ENCODE measurements at places on chromosomes 4 and X. TPM values are rescaled to one million over a fixed set of nuclear protein-coding genes. Genes with fewer than 3 reads are reported as not detected.

- no peak for DNase-seq
Measured at GRCh38 chrX:119669424-119670037, 23.4 kb downstream of the SEPTIN6 start.

DNA sequence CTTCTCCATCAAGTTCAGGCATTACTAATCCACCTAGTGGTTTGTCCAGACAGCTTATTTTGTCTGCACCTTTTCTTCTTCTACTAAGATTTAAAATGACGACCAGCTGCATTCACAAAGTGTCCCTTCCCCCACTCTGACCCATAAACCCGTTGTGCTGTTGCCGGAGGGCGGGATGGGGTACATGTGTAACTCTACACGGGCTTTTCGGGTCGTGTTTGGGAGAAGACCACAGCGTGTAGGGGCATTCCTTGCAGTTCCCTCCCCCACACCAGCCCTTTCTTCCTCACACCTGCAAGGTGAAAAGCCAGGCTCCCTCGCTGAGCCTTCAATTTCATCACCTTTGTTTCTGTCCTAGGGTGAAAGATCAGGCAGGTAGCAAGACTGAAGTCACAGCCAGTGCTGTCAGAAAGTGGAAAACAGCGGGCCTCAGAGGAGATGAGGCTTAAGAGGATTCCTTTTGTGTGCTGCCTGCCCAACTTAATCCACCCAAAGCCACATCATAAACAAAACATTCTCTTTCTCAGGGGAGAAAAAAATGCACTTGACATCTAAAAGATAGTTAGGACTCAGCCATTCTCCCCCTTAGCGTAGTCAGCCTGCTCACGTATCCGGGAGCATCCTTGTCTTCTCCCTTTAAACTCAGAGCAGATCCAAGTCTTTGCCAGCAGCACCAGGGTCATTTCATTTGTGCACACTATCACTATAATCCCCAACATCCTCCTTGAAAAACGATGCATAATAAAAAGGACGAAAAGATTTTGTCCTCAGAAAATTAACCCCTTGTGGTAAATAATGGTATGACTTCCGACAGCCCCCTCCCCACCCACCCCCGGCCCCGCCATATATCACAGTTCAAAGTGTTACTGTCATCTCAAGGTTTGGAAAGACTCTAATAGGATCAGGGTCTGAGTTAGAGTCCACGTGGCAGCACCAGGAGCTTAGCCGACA lies 599.0 kb downstream of the RAB28 start:
- DNase-seq = no peak

DNA sequence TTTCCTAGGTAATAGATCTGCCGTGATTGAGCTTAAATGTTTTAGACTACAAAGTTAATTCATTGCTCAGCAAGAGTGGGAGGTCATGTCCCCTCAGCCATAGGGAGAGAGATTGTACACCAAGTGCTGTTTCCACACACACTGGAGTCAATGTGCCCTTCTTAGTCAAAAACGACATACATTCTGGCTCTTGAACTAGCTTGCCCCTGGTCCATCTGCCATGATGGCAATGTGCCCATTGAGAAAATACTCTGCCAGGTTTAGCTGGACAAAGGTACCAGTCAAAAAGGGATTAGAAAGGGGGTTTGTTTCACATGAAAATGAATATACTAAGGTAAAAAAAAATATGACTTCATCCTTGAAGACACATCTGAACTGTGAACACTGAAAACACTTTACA lies 377.1 kb upstream of the ADGRL3 start:
- DNase-seq = no peak

Gene UGT2B15
- not detected for polyA plus RNA-seq

DNA sequence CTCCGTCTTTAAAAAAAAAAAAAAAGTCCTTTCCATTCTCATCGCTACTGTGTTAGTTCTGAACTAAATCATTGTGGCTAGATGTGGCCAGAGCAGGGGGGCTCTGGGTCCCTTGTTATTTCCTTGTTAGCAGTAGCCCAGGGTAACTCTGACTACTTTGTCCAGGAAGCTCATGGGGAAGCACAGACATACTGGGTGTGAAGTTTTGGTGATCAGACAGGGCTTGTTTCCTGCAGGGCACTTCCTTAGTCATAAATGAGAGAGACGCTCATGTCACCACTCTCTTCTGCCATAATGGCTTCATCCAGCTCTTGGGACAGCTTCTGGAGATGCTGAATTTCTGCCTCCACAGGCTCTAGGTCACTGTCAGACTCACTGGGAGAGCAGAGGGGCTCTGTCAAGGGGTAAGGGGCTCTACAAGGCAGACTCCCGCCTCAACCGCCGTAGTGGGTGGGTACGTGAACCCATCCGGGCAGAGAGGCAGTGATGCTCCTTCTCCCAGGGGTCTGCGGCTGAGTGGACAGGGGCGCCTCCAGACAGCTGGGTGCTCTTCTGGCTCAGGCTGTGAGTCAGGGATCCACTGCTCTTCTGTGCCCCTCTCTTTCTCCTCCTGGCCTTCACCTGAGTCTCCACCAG lies 12.9 kb downstream of the STIM2 start:
- DNase-seq = no peak

GRCh38 chr4:112082954-112083586 lies 62.2 kb upstream of the FAM241A start:
- no peak for DNase-seq
